GM23248 (cell line): ENCODE measurements at places on chromosomes 5 and 9.

DNA sequence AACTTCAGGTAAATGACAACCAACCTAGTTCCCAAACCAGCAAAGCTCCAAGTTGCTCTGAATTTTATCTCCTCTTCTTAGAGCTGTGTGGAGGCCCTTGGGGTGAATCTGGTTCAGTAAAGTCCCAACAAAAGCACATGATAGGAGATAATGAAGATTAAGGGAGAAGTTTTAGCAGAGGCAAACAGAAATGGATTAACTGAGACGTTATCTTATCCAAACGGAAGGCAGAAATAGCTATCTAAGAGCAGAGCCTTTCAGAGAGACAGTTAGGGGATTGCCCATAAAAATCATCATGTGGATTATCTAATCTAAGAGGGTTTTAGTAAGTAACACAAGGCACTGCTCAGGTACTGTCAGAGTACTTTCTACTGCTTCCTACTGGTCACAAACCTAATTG, 183.9 kb upstream of the ZNF618 start:
- no peak for DNase-seq

DNA sequence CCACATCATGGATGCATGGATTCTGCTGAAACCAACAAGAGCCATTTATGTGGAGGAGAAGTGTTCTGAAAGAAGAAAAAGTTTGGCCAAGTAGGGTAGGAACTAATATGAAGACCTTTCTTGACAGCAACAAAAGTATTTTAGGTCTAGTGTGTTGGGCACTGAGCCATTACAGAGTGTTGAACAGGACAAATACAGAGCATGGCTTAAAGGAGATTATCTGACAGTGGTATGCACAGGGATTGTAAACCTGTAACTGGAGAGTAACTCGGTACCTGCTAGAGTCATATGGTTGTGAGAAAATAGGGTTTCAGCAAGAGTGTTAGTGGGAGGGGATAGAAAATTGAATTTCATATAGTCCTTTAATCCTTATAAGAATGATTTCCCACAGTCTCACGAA, 513.2 kb upstream of the WWC1 start:
- DNase-seq: no peak

GRCh38 chr5:76794871-76795270, 24.0 kb upstream of the F2RL1 start:
- DNase-seq: peak; percentile 66

- DNase-seq: no peak
These were observed 259.0 kb downstream of the NDUFS4 start for GRCh38 chr5:53819482-53819881.

GRCh38 chr5:179413086-179413690, 67.9 kb upstream of the ADAMTS2 start:
- DNase-seq: no peak

- DNase-seq: no peak
These were observed 197.6 kb downstream of the NR3C1 start for GRCh38 chr5:143205883-143206195.

GRCh38 chr5:113487781-113488644, at the start of gene MCC:
MCC (minus strand) TSS chr5:113488453.
- peak; percentile 95 for DNase-seq

DNA sequence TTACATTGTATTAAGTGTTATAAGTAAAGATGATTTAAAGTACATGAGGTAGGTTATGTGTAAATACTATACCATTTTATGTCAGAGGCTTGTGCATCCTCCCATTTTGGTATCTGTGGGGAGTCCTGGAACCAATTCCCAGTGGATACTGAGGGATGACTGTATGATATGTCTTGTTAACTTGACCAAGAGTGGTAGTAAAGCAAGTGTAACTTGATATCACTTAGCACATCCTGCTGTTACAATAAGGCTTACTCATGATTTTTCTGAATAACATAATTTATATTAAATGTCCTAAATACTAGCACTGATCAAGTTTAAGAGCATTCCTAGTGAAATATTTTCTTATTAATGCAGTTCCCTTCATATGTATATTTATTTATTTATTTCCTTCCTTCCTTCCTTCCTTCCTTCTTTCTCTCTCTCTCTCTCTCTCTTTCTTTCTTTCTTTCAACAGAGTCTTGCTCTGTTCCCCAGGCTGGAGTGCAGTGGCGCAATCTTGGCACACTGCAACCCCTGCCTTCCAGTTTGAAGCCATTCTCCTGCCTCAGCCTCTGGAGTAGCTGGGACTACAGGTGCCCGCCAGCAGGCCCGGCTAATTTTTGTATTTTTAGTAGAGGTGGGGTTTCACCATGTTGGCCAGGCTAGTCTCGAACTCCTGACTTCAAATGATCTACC, 7.5 kb downstream of the NDFIP1 start:
- peak; percentile 69 for DNase-seq

GRCh38 chr5:83988293-83988685, 267.6 kb upstream of the HAPLN1 start:
- DNase-seq: no peak

DNA sequence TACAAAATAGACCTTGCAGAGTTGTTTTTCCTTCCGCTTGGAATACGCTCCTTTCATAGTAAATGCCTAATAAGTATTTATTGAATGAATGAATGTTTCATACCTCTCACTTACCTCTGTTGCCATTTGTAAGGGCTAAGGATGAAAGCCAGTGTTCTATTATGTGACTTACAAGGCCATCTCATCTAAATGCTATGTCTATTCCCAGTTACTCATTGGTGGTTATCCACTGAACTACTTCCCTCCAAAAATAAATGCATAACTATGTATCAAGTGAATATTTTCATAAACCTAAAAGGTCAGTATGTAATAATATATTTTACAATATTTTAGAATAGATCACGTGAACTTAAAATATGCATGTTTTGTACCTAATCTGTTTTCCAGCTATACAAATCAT, 670.5 kb upstream of the RGMB start:
- DNase-seq: peak; percentile 20

- no peak for DNase-seq
These were observed 21.4 kb downstream of the SLC22A4 start for GRCh38 chr5:132315529-132316067.

DNA sequence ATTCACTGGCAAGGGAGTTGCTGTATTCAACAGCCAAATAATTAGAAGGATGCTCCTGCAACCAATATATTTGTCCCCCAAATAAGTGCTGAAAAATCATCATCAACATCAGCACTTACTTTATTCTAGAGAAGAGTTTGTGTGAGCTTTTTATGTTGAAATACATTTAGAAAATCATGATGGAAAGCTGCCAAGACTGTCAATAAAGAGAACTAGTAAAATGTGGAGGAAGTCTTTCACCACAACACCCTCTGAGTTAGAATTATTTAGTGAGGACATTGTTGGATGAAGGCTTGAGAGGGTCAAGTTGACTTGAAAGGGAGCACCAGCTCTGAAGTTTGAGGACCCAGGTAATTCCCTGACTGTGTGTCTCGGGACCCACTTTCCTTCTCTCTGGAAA, 100.2 kb upstream of the TBCA start:
- no peak for DNase-seq

DNA sequence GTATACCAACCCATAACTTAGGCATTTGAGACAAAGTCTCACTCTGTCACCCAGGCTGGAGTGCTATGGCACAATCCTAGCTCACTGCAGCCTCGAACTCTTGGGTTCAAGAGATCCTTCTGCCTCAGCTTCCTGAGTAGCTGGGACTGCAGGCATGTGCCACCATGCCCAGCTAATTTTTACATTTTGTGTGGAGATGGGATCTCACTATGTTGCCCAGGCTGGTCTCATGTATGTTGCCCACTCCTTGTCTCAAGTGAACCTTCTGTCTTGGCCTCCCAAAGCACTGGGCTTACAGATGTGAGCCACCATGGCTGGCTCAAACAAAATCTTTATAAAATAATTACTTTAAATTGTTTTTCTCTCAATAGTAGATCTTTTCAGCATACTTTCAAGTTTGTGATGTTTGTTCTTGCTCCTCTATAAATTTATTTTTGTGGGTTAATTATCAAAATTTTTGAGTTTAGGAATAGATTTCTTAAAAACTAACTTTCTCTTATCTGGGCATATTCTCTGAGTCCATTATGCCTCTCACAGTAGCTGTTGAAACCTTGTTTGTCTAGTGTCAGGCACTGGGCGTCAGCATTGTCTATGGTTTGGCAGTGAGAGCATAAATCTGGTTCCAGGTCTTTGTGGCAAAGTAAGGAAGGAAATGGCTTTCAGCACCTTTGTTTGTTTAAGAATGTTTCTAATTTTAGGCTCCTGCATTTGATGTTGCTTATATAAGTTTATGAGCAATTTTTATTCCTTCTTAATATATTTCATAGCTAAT, 38.7 kb downstream of the NLN start:
- peak; percentile 74 for DNase-seq

GRCh38 chr5:23026252-23027170, 173.4 kb upstream of the CDH12 start:
- DNase-seq: no peak

DNA sequence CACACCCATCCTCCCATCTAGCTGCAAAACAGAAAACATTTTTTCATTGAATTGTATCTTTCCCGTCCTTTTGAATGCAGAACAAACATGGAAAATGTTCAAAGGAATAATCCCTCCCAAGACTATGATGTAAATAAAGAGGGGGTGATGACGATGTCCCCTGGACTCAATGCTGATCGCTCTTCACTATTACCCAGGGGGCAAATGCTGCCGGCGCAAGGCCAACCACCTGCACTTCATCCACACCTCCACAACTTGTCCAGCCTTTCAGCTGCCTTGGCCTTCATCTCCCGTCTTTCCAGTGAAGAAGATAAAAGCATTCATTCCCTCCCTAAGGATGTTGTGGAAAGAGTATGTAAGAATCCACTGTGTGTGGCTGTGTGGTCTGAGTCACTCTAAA, 240.3 kb downstream of the AGTPBP1 start:
- DNase-seq: no peak

- DNase-seq: no peak
These were observed 26.9 kb downstream of the SPEF2 start for GRCh38 chr5:35644543-35644942.

DNA sequence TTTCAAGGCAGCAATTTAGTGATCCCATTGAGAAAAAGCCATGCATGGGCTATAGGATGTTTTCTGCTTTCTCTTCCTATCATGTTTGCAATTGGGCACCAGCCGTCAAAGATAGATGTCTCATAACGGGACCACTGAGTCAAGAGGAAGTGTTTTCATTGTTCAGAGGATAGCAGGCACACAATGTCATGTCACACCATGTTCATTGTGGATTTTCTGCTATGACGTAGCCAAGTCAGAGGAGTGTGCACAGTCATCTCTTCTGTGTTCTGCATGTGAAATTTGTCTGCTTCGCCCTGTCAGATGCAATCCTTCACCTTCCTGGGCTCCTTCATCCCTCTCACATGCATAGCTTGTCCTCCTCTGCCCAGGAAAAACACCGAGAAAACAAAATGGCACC, 106.0 kb downstream of the CD180 start:
- no peak for DNase-seq

- DNase-seq: peak; percentile 52
These were observed 53.7 kb downstream of the ZNF618 start for GRCh38 chr9:113929634-113930389.

DNA sequence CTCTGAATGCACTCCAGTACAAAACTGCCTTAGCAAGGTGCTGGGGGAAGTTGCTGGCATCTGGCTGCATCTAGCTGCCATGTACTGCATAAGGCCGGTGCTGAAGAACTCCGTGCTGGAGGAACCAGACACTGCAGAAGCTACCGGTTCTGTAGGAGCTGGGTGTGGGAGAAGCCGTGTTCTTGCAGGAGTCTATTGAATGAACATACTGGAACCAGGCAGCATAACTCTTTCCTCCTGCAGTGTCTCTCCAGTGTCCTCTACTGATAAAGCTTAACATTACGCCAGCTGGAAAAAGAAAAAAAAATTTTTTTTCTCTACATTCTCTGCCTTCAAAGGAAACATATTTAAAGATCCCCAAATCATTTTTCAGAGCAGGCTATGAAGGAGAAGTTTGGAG, 38.5 kb downstream of the VPS13A start:
- peak; percentile 16 for DNase-seq

- no peak for DNase-seq
These were observed 11.7 kb upstream of the CERCAM start for GRCh38 chr9:128408963-128409431.

- DNase-seq: no peak
These were observed 14.8 kb upstream of the SMARCA2 start for GRCh38 chr9:2000314-2000713.

GRCh38 chr5:44443172-44443571, 54.0 kb upstream of the FGF10 start:
- DNase-seq: no peak

DNA sequence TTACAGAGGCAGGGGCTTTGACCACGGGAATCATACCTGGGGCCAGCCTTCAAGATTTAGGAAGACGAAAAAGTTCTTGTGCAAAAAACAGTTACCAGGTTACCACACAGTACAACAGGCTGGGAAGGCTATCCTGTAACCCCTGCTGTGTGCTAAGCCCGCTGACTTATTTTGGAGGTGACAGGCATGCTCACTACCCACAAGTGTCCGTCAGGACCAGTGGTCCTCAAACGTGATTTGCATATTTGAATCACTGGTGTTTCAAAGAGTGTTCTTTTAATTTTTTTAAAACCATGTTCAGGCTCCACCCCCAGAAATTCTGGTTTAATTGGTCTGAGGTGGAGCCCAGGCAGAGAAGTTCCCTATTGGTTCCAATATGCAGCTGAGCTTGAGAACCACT, 146.6 kb downstream of the TTLL11 start:
- DNase-seq: no peak

DNA sequence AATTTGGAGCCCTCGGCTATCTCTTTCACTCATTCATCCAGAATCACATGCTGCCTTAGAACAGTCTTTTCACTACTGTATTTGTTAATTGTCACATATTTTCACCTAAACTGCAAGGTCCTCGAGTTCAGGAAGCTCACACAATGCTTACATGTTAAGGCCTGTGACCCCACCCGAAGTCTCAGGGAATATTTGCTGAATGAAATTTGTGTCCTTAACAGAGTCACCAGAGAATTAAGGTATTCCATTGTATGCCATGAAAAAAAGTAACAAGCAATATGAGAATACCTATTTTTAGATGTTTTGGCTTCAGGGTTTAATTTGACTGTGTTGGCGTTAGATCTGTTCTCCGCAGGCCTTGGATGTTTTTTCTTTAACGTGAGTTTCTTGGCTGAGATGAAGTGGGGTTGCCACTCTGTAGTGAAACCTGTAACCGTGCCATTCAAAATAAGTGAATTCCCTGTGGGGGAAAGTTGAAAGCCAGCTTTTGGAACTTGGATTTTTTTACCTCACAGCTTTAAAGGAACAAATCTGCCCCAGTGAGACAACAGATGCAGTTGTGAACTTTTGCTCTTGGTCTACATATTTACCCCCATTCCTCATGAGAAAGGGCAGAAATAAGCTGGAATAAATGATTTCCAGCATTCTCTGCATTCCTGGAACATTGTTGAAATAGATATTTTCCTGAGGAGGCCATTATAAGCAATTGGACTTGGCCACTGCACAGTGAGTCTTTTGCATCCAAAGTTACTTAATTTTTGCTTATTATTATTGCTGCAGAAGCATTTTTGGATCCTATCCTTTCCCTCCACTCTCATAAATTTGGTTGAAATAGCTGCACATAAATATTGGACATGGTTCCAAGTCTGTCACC, 35.9 kb upstream of the FBP1 start:
- peak; percentile 47 for DNase-seq

GRCh38 chr5:148792744-148793143, 33.7 kb upstream of the ADRB2 start:
- DNase-seq: no peak

GRCh38 chr9:17631396-17631795, 52.5 kb downstream of the SH3GL2 start:
- DNase-seq: peak; percentile 16

- no peak for DNase-seq
These were observed 61.9 kb downstream of the EXOSC2 start for GRCh38 chr9:130755377-130756007.

GRCh38 chr9:134861595-134862334, 18.8 kb upstream of the FCN2 start:
- DNase-seq: no peak

- DNase-seq: no peak
These were observed 565.2 kb downstream of the CDK5RAP2 start for GRCh38 chr9:120014796-120015195.
